Uterus (tissue), 4 donors: ENCODE measurements at places on chromosomes 1 and 21. TPM values are rescaled to one million over a fixed set of nuclear protein-coding genes. Genes with fewer than 3 reads are reported as not detected.

DNA sequence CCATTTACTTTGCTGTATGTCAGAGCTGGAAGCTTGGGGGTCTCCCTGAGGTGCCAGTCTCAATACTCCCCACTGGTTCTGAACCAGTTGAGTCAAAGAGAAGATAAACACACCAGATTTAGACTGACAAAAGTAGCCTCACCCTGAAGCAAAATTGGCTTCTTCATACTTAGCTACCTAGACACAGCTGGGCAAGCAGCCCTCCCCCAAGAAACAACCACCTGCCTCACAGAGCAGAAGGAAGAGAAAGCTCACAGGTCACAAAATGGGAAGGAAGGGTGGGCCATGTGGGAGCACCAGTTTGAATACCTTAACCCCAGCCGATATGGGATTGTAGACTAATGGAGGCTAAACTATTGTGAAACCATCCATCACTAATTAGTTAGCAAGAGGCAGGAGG is 24.6 kb upstream of the MYSM1 start:
- DNase-seq: no peak

DNA sequence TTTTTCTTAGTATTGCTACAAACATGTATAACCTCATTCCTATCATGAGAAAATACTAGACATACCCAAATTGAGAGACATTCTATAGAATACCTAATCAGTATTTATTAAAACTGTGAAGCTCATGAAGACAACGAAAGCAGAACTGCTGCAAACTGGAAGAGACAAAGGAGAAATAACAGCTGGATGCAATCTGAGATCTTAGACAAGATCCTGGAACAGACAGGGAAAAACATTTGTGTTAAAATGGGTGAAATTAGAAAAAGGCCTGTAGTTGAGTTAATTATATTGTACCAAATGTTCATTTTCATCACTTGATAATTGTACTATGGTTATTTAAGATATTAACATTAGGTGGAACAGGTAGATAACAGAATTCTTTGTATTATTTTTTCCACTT is 392.0 kb downstream of the PLPP3 start:
- no peak for DNase-seq

GRCh38 chr1:43293896-43294760 is 6.7 kb upstream of the TIE1 start:
- DNase-seq: no peak

TLCD4 gene
- 15.7 TPM for total RNA-seq

DNA sequence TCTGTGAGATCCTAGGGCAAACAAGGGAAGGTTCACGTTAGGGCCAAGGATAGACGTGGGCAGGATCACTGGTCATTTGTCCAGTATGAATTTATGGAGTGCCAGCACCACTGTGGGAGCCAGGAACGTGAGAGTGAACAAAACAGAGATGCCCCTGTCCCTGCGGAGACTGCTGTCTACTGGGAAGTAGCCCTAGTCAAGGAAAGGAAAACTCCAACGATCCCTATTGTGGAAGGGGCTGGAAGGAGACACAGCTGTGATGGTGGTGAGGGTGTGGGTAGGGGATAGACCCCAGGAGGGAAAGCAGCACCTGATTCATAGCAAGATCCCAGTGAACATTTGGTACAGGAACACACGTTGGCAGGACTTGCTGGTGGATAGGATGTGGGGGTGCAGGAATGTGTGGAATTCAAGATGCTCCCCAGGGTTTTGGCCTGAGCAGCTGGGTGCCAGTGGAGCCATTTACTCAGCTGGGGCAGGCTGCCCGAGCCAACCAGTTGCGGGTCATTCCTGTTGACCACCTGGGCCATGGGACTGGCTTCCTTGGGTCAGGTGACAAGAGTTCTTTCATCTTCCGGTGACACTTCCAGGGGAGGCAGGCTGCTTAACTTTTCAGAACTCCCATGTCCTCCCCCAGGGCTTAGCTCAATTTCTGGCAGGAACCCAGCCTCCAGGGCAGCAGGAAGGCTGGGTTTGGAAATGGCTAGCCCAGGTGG is 1.2 kb upstream of the ATP13A2 start:
- DNase-seq: no peak

DNA sequence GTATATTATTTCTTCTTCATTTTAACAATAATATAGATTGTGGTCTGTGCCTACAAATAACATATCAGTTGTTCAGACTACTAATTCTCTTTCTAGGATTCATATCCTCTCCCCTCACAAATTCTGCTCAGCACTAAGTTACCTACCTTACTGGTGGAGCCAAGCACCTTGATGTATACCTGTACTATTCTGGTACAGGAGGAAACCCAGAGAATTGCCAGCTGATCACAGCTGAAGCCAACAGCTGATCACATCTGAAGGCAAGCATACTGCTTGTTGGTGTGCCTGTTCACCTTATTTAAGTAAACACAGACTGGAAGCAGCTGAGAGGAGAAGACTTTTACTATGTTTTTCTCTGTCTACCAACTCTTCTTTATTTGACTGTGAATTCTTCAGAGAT is 101.8 kb downstream of the PBX1 start:
- DNase-seq: no peak

SLAMF6 gene
- total RNA-seq: 0.82 TPM

GRCh38 chr1:179082333-179082998 is 596 bp downstream of the TOR3A start:
- DNase-seq: no peak

- DNase-seq: no peak
These were observed 21.3 kb downstream of the ST6GALNAC3 start for GRCh38 chr1:76095802-76096201.

- no peak for DNase-seq
These were observed 38.4 kb downstream of the NOS1AP start for GRCh38 chr1:162107911-162108310.

CAPN8 gene
- total RNA-seq: 0.88 TPM

- no peak for DNase-seq
These were observed 72.8 kb downstream of the PLEKHA6 start for GRCh38 chr1:204286831-204287421.

PCBP3 gene
- total RNA-seq: 3.2 TPM

DNA sequence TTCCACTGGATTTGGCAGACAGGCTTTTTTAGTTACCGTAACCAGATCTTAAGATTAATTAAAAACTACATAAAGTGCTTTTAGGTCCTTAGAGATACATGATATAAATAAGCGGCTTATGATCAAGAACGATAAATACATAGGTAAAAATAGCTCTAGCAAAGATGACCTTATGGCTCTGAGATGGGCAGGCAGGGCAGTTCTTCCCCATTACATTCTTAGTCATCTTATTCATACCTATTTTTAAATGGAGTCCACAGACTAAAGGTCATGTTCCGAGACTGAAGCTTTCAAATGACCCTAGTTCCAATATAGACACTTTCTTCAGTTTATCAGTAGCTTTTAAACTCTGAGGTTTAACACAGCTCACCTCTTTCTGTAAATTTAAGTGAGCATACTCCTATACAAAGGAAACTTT is 4.3 kb downstream of the MCL1 start:
- no peak for DNase-seq

- DNase-seq: no peak
These were observed 441.7 kb downstream of the PRDM2 start for GRCh38 chr1:14141656-14142055.

PDC gene
- total RNA-seq: not detected

GRCh38 chr1:3429766-3430165 is 24.7 kb upstream of the ARHGEF16 start:
- no peak for DNase-seq

DNA sequence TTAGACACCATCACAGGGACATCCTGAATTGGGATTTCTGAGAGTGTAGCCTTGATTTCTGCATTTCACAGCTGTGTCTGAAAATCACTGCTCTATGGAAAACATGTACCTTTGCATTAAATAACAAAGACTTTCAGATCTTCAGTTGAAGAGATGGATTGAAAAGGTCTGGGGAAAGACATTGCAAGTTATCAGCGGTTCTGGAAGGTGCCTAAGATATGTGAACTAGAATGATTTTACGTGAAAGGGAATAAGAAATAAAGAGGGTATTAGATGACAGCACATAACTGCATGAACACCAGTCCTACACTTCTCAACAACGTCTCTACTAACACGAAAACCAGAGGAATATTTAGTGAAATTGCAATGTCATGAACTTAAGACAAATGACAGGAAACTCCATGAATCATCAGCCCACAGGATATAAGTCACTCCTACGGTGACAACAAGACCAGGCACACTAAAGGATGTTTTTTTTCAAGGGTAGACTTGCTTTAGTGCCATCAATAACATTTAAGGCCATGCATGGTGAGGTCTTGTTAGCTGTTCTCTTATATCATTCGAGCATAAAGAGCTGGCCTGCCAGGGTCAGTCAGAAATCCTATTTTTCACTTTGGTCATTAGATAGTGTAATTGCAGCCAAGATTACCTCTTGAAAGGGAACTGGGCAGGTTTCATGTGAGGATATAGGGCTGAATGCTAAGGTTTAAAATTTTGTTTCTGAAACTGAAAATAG is 283.1 kb downstream of the GRIK1 start:
- DNase-seq: no peak

JTB gene
- total RNA-seq: 253 TPM

ILDR2 gene
- 2.8 TPM for total RNA-seq

DNA sequence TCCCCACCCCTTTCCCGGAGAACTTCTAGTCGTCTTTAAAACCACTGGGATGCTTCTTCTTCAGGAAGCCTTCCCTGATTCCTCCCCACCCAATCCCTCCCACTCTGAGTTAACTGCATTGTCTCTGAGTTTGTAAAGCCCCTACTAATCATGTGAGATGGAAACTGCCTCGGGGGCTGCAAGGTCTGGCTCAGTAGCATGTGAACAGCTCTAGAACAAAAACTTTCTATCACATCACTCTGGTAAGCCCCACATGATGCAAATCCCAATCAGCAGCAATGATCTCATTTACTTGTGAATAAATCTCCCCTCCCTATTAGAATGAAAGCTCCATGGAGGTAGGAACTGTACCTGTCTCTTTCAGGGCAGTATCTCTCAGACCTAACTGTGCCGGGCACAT is 141.0 kb upstream of the JUN start:
- no peak for DNase-seq

DNA sequence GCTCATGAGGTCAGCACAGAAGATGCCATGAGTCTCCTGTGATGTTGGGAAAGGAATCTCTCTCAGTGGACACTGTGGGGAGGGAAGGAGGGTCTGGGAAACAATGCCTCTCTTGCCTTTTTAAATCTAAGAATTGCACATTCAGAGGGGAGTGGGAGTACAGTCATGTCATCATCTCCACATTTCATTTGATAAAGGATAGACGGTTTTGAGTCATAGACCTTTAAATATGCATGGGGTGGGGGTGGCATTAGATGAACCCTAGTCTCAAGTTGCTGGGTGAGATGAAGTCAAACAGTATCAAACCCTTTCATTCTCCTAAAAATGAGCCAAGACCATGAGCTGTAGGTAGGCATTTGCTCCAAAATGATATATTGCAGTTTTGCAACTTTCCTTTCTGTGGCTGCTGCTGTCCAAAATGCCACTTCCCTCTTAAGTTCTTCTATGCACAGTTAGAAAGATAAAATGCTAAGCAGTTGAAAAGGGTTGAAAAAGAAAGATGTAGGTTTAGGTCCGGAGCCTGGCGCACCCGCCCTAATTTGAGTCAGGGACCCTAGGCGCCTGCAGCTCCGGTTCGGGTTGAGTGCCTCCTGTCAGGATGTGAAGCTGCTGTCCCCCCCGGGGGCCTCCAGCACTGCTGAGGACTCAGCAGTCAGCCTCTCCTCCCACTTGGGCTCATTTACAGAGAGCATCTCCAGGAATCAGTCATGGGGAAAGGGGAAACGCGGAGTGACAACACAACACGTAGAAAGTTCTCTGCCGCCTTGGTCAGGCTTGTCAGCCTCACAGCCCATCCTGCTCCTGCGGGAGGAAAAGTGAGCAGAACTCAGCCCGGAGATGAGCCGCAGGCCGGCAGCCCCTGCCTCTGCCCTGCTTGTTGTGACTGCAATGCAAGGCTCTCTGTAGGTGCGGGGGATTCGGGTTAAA is 479.3 kb upstream of the RUNX1 start:
- DNase-seq: no peak

GRCh38 chr1:156337888-156338179 is 258 bp downstream of the CCT3 start:
- no peak for DNase-seq

GJB3 gene
- not detected for total RNA-seq

- DNase-seq: no peak
These were observed 27.8 kb downstream of the SMIM12 start for GRCh38 chr1:34831721-34832246.

NPR1 gene
- total RNA-seq: 34.1 TPM

GRCh38 chr1:28761189-28761588 is 24.4 kb downstream of the YTHDF2 start:
- no peak for DNase-seq

DNA sequence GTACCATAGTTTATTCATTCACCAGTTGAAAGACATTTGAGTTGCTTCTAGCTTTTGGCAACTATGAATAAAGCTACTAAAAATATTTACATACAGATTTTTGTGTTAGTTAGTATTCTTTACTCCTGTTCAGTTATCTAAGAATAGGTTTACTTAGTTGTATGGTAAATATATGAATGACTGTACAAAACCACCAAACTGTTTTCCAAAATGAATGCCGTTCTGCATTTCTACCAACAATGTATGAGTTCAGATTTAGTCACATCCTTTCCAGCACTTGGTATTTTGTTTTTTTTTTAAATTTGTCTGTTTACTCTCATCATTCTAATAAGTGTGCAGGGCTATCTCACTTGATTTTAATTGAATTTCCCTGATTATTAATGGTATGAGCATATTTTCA is 3.4 kb upstream of the KIFAP3 start:
- DNase-seq: no peak

MYOG gene
- not detected for total RNA-seq

SHE gene
- total RNA-seq: 18.5 TPM

FHAD1 gene
- 4.1 TPM for total RNA-seq

DNA sequence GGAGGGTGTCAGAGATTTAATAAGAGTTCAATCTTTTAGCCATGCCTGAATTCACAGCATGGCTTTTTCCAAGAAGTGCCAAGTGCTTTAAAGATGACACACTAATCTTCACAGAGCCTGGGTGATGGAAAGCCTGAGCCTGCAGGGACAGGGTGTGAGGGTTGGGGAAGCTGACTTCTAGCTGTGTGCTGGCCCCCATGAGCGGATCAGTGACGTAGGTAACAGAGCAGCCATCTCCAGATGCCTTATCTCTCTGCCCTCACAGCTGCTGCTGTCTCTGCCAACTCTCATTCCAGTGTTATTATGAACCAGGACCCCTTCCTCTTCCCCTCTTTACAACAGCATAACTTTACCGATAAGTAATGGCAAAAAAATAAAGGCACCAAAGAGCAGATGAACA is 30.6 kb downstream of the FAM78B start:
- DNase-seq: no peak
